Esophagus mucosa (tissue), 1 donor: ENCODE measurements at places on chromosomes 1 and 21. TPM values are rescaled to one million over a fixed set of nuclear protein-coding genes. Genes with fewer than 3 reads are reported as not detected.

GRCh38 chr1:45862008-45862407 is 58.6 kb downstream of the MAST2 start:
- no peak for ATAC-seq

GRCh38 chr1:30312226-30312625 is 411.2 kb downstream of the MATN1 start:
- ATAC-seq, result no peak

GRCh38 chr21:44199448-44199847 is 41.3 kb downstream of the ICOSLG start:
- no peak for ATAC-seq

- ATAC-seq, result no peak
Observed at GRCh38 chr1:244162786-244163530, 111.9 kb downstream of the ZBTB18 start.

- no peak for ATAC-seq
Observed at GRCh38 chr21:35994613-35995012, 65.7 kb downstream of the SETD4 start.

DNA sequence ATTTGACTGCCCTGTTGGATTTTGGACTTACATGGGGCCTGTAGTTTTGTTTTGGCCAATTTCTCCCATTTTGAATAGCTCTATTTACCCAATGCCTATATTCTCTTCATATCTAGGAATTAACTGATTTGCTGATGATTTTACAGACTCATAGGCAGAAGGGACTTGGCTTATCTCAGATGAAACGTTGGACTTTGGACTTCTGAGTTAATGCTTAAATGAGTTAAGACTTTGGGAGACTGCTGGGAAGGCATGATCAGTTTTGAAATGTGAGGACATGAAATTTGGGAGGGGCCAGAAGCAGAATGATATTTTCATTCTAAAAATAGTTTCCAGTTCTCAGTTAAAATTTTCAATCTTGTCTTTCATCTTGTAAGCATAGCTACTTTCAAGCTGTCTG is 222.3 kb downstream of the COP1 start:
- no peak for ATAC-seq

- ATAC-seq, result no peak
Observed at GRCh38 chr1:97677702-97678101, 243.1 kb downstream of the DPYD start.

DNA sequence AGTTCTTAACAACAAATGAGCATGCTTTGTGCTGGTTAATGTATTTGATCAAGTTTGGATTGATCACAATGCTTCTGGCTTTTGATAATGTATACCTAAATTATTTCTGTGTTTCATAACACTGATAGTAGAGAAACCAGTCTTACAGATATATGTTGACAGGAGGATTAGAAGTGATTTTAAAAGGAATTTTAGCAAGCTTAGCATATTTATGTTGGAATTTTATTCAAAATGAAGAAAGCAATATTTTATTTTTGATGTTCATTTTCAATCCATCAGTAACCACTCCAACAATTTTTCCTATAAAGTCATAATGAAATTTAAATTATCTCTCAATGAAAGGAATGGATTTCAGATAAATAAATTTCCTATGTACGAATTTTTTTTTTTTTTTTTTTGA is 291.8 kb downstream of the HHIPL2 start:
- ATAC-seq, result no peak

DNA sequence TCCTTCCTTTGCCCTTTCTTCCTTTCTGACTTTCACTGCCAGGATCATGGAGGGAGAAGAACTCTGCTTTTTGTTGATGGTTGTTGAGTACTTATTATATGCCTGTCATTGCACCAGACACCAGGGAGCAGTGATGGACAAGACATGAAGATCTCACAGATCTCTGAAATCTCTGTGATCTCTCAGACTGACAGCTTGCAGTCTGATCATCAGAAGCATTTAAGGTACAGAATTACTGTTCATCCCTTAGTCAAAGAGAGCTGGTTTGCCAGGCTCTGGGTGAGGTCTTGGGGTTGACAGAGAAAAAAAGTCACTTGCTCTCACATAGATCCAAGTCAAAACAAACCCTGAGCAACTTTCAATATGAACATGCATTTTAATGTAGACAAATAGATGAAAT is 299.5 kb upstream of the FMN2 start:
- no peak for ATAC-seq

DNA sequence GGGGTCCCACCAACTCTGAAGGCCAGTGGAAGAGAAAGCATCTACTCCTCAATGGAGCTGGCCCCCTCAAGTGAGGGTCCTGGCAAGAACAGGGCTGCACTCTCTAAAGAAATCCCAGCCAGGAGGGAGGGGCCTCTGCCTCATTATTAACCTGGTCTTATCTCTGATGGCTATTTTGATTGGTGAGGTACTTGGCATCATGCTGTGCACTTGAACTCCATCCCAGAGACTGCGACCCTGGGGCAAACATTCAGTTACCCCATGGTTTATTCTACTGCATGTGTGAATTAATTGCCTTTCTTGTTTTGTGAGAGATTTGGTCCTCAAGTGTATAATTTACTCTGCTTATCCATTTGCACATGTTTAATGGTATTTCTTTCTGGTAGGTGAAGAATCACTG is 55.0 kb upstream of the ETV3 start:
- no peak for ATAC-seq

GRCh38 chr1:34113362-34113761 is 51.7 kb downstream of the CSMD2 start:
- ATAC-seq, result no peak

DNA sequence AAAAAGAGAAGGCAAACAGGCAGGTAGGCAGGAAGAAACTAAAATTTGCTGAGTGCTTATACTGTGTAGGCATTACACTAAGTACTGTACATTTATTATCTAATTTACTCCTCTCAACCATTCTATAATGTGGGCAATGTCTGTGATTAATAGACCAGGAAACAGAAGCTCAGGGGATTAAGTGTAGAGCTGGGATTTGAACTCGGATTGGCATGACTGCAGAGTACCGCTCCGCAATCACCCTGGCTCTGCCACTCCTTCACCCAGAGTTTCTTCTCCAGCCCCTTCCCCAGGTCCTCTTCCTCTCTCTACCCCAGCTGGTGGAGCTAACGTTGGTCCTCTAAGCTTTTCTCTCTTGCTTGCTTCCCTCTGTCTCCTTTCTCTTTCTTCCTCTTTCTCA is 11.5 kb upstream of the S100A2 start:
- ATAC-seq, result peak; percentile 68

- peak; percentile 81 for ATAC-seq
Observed at GRCh38 chr1:113042285-113043143, 30.5 kb upstream of the LRIG2 start.

DNA sequence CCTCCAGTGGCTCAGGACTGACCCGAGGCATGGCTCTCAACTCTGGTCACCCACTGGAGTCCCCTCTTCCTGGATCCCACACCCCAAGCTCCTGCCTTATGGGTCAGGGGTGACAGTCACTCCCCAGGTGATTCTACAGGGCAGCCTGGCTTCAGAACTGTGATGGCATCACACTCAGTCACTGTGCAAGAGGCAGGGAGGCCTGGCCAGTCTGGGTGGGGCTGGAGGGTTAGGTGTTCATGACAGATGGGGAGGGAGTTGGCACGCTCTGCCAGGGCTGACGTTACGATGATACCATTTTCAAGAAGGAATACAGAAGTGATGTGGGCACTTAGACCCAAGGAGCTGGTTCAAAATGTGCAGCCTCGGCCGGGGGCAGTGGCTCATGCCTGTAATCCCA is 25.2 kb upstream of the ABCG1 start:
- ATAC-seq, result peak; percentile 90

- no peak for ATAC-seq
Observed at GRCh38 chr1:4976859-4977440, 322.5 kb downstream of the AJAP1 start.

- no peak for ATAC-seq
Observed at GRCh38 chr21:26405071-26405470, 168.0 kb downstream of the CYYR1 start.

GRCh38 chr1:233327651-233328141 is at the start of gene MAP3K21:
Gene MAP3K21 (plus strand): TSS chr1:233327724. CDS start chr1:233328029, 305 bp downstream.
- no peak for ATAC-seq

GRCh38 chr1:176540428-176540827 is 77.5 kb downstream of the PAPPA2 start:
- no peak for ATAC-seq

DNA sequence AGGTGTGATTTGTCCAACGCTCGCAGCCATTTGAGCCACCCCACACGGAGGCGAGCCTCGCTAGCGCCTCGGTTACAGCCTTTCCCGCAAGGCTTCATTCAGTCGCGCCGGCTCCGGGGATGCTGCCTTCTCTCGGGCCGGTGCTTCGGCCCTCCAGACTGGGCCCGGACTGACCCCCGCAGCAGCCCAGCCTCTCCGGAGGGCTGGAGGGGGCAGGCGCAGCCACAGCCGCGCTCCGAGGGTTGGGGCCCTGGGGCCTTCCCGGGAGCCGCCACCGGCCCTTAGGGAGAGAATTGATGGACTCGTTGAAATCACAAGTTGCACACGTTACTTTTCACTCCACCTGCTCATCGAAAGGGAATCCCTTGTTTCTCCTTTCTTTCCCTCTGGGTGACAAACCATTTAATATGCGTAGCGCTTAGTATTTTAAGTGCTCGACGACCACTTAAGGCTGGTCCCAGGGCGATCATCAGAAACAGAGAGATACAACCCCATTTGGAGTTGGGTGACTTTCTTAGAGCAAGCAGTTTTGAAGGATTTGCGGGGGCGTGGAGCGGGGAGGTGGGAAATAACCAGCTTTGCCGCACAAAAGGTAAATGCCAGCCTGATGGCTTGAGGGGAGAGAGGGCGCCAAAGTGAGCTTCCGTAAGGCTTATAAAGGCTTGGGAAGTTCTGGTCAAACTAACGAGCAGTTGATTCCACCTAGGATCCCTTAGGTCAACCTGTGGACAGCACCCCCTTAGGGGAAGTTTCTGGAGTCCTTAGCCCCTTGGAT is 24.6 kb upstream of the ENAH start:
- ATAC-seq, result no peak

- no peak for ATAC-seq
Observed at GRCh38 chr1:87642581-87643221, 314.0 kb downstream of the LMO4 start.

DNA sequence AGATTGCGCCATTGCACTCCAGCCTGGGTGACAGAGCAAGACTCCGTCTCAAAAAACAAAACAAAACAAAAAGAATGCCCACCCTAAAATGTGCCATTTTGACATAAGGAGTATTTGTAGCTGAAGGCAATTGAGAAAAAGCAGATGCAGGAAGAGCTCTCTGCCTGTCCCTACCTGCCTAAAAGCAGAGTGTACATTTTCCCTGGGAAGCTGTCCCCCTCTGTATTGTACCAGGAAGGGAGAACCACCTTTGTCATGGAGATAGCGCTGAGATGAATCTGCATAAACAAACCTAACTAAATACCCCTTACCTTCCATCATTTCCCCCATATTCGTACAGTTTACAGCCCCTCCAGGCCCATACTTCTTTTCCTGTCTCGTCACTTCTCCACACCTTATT is 94.4 kb upstream of the SLC45A1 start:
- no peak for ATAC-seq

DNA sequence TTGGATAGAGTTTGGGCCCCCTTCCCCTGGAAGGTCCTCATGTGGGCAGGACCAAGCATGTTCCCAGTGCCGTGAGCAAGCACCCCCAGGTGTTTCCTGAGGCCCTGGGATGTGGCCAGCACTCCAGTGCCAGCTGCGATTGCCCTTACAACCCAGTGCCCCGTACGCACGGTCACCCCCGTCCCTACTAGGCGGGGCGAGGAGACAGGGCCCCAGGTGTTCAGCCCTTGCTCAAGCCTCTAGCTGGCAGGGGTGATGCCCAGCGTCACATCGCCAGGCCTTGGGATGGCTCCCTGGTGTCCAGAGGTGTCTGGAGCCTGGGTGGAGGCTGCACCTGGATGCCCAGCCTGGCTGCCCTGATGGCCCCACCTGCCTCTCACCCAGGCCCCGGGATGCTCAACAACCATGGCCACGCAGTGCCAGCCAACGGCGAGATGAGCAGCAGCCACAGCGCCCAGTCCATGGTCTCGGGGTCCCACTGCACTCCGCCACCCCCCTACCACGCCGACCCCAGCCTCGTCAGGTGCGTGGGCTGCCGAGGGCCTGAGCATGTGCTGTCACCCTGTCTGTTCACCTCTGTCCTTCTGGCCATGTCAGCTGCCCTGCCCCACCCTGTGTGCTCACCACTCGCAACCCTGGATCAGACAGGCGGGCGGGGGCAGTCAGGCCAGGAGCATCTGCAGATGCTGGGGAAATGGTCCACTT is 21.6 kb upstream of the CCDC27 start:
- ATAC-seq, result no peak

- peak; percentile 15 for ATAC-seq
Observed at GRCh38 chr1:1989102-1989542, 14.5 kb downstream of the CFAP74 start.

GRCh38 chr21:45401916-45402900 is 2.8 kb upstream of the COL18A1 start:
- no peak for ATAC-seq

DNA sequence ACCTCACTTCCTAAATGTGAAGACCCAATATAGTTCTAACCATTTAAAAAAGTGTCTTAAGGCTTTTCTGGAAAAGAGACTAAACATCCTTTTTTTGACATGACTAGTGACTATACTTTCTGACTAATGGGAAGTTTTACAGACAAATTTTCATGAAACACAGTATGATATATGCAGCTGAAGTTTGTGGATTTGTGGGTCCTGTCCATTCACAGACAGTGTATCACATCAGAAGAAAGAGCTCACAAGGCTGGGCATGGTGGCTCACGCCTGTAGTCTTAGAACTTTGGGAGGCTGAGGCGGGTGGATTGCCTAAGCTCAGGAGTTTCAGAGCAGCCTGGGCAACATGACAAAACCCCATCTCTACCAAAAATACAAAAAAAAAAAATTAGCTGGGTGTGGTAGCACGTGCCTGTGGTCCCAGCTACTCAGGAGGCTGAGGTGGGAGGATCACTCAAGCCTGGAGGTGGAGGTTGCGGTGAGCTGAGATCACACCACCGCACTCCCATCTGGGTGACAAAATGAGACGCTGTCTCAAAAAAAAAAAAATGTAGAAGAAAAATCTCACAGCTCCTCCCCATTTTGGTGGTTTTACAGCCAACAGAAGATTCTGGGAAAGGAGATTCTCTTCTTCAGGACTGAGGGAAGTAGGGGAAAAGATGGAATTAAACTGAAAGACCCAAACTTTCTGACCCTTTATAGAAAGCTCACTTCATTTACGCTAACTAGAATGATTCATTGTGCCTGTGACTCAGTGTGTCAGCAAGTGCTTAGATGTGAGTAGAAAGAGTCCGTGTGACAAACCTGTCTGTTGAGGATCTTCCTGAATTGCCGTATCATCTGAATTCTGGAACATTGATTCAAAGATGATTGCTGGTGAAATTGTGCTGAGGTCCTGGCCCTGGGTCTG is 15.2 kb upstream of the YRDC start:
- peak; percentile 53 for ATAC-seq

GRCh38 chr1:236907205-236907604 is 97.0 kb downstream of the MT1HL1 start:
- ATAC-seq, result no peak

Gene PINK1
- 36.8 TPM for total RNA-seq

Gene DDOST
- 134 TPM for total RNA-seq

Gene KLHDC7A
- total RNA-seq, result 0.28 TPM

Gene TSSK3
- total RNA-seq, result 0.52 TPM

Gene RASSF5
- 38.7 TPM for total RNA-seq

Gene RHOU
- total RNA-seq, result 2.1 TPM

Gene TRIM63
- not detected for total RNA-seq

Gene MR1
- 16.3 TPM for total RNA-seq

Gene UTS2
- not detected for total RNA-seq

Gene PLA2G2C
- 0.48 TPM for total RNA-seq

Gene GPR3
- total RNA-seq, result 0.52 TPM

Gene WNT3A
- total RNA-seq, result 0.44 TPM

Gene KNCN
- not detected for total RNA-seq

Gene SUMO3
- 51.9 TPM for total RNA-seq

Gene GOLT1A
- total RNA-seq, result not detected
